Activated T-cell treated with anti-CD3 and anti-CD28 coated beads, Interleukin-2, amount 50 U/mL, for 72 hours (primary cell): ENCODE measurements at places on chromosomes 7 and 10. TPM values are rescaled to one million over a fixed set of nuclear protein-coding genes. Genes with fewer than 3 reads are reported as not detected.

DNA sequence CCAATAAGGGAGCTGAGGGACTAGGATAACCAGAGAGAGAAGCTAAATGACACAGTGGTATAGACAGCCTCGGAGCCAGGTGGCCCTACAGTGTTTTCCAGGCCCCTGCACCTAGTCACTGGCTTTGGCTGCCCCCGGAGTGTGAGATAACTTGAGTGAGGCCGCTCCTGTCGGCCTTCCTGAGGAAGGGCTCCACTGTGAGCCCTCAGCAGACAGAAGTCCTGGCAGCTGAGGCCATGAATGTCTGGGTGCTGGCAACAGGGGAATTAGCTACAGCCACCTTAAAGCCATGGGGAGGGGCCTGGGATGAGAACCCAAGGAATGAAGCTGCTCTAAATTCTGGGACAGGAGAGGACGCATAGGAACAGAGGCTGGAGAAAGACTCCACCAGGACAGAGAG is 4.6 kb upstream of the GDF10 start:
- DNase-seq, result no peak

DNA sequence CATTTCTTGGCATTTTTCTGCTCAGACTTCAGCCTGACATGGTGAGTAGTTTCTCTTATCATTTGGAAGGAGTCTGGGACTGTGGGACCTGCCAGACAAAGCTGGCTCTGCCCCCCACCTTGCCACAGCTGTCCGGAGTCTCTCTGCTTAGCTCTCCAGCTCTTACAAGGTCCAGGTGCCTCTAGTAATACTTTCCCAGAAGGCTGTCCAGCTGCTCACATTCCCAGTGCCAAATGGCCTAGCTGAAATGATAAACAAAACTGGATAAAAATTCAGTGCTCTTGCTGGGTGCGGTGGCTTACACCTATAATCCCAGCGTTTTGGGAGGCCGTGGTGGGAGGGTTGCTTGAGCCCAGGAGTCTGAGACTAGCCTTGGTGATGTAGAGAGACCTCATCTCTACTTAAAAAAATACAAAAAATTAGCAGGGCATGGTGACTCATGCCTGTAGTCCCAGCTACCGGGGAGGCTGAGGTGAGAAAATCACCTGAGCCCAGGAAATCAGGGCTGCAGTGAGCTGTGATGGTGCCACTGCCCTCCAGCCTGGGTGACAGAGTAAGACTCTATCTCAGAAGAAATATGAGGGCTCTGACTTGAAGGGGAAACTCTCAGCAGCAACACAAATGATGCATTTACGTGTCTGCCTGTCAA is 86.8 kb downstream of the C10orf90 start:
- DNase-seq, result no peak

The GIMAP2 gene
- 47.8 TPM for total RNA-seq

DNA sequence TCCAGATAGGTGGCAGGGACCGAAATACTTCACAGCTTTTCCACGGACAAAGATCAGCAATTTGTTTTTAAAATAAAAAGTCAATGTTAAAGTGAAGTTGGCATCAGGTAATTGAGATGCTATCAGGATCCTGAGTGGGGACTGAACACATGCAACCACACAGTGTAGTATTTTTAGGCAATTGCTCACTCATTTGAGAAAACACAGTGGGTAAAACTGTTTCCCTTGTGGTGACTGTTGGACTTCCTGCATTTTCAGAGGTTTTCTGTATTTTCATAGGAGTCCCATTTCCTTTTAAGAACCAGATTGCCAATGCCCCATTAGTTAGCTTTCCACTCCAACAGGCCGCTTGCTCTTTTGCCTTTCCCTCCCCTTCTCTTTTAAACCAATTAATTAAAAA is 159.5 kb upstream of the ZNF32 start:
- no peak for DNase-seq

- peak; percentile 58 for DNase-seq
These were observed 6.3 kb downstream of the IFT22 start for GRCh38 chr7:101315336-101315735.

DNA sequence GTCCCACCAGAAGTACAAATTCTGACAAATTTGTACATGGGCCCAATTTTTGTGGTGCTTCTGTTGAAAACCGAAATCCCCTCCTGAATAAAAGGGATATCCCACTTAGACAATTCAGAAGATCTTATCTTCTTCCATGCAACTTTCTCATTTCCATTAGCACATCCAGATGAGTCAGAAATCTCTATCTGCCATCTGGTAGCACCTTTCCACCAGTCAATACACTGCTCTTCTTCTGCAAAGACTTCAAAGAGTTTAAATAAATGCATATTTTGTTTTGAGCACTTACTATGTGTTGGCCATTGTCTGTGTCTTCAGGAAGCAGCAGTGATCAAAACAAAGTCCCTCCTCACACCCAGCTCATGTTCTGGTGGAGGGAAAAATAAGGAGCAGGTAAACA is 12.7 kb upstream of the KLF6 start:
- no peak for DNase-seq

The DNA2 gene
- 40.3 TPM for total RNA-seq

- no peak for DNase-seq
These were observed 53.5 kb downstream of the EXOC6 start for GRCh38 chr10:92901819-92902251.

- DNase-seq, result no peak
These were observed 421.0 kb downstream of the PTPRN2 start for GRCh38 chr7:158166386-158167340.

GRCh38 chr10:45440511-45441062 is 66.6 kb downstream of the ALOX5 start:
- DNase-seq, result no peak

GRCh38 chr7:18157233-18157632 is 129.6 kb upstream of the PRPS1L1 start:
- DNase-seq, result no peak

DNA sequence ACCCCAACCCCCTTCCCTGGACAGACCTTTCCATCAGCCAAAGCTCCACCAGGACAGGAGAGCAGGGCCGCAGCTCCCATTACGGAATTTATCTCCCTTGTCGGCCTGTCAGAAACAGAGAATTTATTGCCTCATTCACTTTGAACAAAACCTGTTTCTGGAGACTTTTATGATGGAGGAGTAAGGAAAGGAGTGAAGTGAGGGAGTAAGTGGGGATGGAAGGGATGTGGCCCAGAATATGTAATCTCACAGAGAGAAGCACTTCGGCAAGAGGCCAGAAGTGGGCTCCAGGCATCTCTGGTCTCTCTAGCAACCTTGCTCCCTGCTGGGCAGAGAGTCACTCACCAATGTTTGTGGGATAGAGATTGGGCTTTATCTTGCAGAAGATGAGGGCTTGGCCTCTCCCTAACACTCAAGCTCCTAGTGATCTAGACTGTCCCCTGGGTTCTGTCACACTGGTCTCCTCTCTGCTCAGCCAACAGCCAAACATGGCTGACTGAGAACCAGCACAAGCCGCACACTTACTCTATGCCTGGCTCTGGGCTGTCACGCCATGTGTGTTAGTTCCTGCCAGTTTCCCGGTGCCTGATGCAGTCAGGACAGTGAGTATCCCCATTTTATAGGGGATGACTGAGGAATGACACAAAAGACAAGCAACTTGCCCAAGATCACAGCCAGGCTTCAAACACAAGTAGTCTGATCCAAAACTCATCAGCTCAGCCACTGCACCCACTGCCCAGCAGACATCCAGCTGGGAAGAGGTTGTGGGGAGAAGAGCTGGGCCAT is 149.4 kb upstream of the ZMIZ1 start:
- no peak for DNase-seq

The KLF14 gene
- not detected for total RNA-seq

DNA sequence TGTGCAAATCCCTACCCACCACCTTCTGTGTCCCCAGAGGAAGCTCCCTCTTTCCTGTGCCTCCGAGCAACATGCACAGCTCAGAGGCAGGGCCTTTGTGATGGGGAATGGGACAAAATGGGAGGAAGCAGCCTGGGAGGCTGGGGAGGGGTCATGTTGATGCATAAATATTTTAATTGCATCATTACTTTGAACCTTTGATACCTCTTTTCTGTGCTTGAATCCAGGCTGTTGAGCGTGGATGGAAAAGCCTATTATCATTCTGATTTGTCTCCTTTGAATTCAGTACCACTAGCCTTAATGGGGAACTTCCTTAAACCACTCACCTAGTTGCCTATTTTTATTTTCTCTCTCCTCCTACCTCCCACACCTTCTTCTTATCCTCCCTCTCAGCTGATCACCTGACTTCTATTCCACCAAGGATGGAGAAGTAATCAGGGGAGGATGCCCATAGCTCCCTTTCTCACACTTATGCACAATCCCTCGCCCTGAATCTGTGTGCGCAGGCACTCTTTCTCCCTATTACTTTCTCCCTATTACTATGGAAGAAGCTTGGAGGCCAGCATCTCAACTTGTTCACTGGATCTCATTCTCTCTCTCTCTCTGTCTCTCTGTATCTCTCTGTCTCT is 78.5 kb downstream of the SEC61G start:
- DNase-seq, result no peak

The ZNF25 gene
- 7.5 TPM for total RNA-seq

The TWIST1 gene
- 0.48 TPM for total RNA-seq

- no peak for DNase-seq
These were observed 169.7 kb downstream of the SKAP2 start for GRCh38 chr7:26694713-26695112.

GRCh38 chr7:3196629-3197400 is 104.2 kb upstream of the SDK1 start:
- no peak for DNase-seq

The PAPOLB gene
- total RNA-seq, result not detected

The FOXI2 gene
- total RNA-seq, result not detected

The PRLHR gene
- total RNA-seq, result not detected

- DNase-seq, result no peak
These were observed 171.1 kb downstream of the GRM3 start for GRCh38 chr7:86814661-86815379.

DNA sequence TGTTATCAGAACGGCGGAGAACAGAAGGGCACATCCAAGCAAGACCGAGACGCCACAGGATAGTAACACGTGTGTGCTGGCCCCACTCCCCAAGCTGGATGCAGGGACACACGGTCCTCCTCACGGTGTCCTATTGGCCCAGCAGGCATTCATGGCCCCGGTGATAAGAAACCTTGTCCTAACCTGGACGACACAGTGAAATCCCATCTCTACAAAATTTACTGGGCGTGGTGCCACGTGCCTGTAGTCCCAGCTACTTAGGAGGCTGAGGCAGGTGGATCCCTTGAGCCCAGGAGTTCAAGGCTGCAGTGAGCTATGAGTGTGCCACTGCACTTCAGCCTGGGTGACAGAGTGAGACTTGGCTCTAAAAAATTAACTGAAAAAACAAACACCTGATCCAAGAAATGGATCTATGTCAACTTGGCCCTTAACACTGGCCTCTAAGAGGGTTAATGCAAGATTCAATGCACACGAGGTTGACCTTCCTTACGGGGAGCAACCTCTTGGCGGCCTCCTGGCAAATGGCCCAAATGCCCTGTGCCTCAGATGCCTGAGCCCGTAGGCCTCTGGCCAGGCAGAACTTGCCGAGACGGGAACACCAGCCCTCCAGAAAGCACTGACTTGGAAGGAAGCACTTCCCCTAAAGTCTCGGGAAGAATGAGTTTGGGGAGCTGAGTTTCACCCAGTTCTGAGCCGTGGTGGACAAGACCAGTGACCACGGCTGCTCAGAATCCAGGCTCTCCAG is 72.3 kb downstream of the ZRANB1 start:
- no peak for DNase-seq

- no peak for DNase-seq
These were observed 62.6 kb downstream of the DOCK4 start for GRCh38 chr7:112143582-112143981.

- DNase-seq, result peak; percentile 55
These were observed at the start of gene CARD11 for GRCh38 chr7:3043544-3044371. CARD11 (minus strand) TSS chr7:3043867; CDS start chr7:2958506, 85,361 bp downstream.

DNA sequence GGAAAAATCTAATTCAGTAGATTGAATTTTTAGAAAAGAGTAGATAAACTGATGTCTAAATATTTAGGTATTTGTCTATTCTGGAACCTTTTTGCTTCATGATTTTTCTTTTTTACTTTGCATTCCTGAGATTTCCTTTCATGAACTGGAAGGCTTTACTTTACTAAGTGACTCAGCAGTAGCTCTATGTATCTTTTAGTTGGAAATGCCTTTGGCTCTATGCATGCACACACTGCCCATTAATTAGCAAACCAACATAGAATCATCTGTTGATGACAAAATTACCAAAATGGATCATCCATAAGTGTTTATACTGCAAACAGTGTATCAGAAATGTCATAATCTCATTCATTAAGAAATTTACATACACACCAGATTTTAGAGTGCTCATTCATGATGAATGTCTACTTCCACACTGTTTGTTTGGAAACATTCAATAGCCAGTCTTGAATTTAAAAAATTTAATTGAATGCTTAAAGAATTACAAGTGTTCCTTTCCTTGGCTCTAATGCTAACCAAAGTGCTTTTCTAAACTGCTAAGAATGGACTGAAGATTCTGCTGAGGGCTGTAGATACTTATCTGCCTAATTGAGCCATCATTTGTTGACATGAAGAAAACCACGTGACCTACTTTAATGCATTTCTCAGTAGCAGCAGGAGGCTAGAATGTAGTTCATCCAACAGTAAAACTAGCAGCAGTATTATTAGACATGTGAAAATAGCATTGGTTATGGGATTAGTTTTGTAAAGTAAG is 282.0 kb downstream of the ADK start:
- no peak for DNase-seq

The INMT gene
- total RNA-seq, result not detected

GRCh38 chr7:13628239-13629001 is 361.0 kb downstream of the ETV1 start:
- no peak for DNase-seq

GRCh38 chr7:88401009-88401623 is 94.4 kb upstream of the STEAP4 start:
- no peak for DNase-seq

GRCh38 chr7:101724957-101725356 is 92.5 kb upstream of the CUX1 start:
- DNase-seq, result no peak

The SPDYE6 gene
- total RNA-seq, result not detected

GRCh38 chr7:6026011-6026819 is 5.0 kb upstream of the ANKRD61 start:
- DNase-seq, result peak; percentile 80

The ZWINT gene
- total RNA-seq, result 59.3 TPM

DNA sequence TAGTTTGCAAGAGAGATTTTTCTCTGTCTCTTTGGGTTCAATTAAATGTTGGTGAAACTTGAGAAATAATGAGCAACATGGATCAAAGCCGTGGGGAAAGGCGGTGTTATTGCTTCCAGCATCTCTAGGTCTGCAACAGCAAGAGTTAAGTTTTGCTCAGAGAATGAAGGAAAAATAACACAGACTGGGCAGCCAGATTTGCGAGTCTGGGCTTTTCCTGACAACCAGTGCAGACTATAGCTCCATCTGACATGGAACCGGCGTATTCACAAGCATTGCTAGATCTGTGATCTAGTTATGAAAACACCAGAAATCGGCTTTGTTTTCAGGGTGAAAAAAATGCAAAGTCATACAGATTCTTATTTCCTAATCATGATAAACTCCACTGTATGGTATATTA is 110.4 kb downstream of the CAMK1D start:
- no peak for DNase-seq

- no peak for DNase-seq
These were observed 140.7 kb downstream of the PAXIP1 start for GRCh38 chr7:154862153-154862791.

The GPR85 gene
- not detected for total RNA-seq

GRCh38 chr10:128432011-128432410 is 305.8 kb upstream of the MKI67 start:
- no peak for DNase-seq

GRCh38 chr10:119609516-119609915 is 12.8 kb upstream of the TIAL1 start:
- no peak for DNase-seq

The PRR15 gene
- total RNA-seq, result not detected
